ENCODE measurements at places on chromosomes 5 and 9. TPM values are rescaled to one million over a fixed set of nuclear protein-coding genes. Genes with fewer than 3 reads are reported as not detected.

Gene C9orf153
- 0.51 TPM for total RNA-seq

DNA sequence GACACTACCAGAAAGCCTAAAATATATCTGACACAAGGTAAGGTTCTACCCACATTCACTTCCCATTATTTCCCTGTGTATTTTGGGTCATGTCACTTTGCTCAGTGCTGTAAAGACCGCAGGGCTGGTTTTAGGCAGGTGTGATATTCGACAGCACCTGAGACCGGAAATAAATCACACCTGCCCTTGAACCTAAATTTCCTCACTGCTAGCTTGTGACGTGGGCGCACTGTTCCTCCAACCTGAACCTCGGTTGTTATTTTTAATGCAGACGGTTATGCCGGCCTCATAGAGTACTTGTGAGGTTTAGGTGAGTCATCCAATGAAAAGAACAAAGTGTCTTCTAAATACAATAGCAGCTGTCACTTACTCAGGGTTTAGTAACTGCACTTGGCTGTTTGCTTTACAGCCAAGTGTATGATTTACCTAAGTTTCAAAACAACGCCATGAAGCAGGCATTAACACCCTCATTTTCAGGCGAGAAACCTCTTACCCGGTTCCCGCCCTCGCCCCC, 20.7 kb upstream of the ZNF782 start:
- DNase-seq: peak; percentile 32

Gene PRDM9
- total RNA-seq: not detected

DNA sequence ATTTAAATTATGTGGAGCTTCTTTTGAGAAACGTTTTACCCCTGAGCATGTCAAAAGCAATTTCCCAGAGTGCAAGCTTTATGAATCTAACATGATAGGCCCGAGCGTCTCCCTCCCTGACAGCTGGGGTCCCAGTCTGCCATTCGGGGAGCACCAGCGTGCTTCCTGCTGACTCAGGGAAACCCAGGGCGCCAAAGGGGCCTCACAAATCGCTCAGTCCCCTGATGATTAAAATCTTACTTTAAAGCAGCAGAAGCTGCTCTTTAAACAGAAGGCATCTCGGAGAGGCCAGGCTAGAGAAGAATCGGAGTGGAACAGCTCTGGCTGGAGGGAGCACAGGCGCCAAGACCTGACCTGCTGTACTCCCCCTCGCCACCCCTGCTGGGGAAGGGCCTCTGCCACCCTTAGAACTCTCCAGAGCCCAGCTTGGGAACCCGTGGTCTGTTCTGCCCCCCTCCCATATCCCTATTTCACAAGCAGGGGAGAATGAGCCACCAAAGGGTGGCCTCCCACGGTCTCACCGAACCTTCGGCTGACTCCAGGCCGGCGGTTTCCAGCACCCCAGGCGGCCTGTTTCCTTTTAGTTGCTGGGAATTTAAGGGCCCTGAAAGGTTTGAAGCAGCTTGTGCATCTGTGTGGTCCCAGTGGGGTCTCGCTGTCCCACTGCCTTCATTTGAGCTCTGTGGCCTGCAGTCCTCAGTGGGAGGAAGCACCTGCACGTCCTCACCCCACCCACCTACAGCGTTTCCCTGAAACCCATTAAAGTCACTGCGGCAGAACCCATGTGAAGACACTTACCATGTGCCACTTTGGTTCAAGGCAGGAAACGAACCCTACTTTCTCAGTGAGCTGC, 147.6 kb downstream of the COL23A1 start:
- DNase-seq: no peak

DNA sequence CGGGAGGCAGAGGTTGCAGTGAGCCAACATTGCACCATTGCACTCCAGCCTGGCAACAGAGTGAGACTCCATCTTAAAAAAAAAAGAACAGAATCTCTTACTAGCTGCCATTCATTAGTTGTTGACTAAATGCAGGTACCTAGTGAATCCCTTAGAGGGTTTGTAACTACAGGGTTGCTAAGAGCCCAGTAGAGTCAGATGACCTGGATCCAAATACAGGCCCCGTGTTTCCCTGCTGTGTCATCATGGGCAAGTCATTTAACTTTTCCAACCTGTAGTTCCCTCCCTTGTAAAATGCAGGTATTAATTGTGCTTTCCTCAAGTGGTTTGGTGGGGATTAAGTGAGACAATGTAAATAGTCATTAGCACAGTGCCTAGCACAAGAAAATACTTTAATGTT, 32.8 kb downstream of the PLAC8L1 start:
- no peak for DNase-seq

Gene C5orf58
- not detected for total RNA-seq

- no peak for DNase-seq
Observed at GRCh38 chr9:135971111-135971766, 10.1 kb upstream of the UBAC1 start.

Gene FBP1
- total RNA-seq: not detected

- DNase-seq: no peak
Observed at GRCh38 chr5:17838469-17838868, 204.2 kb downstream of the TAF11L14 start.

DNA sequence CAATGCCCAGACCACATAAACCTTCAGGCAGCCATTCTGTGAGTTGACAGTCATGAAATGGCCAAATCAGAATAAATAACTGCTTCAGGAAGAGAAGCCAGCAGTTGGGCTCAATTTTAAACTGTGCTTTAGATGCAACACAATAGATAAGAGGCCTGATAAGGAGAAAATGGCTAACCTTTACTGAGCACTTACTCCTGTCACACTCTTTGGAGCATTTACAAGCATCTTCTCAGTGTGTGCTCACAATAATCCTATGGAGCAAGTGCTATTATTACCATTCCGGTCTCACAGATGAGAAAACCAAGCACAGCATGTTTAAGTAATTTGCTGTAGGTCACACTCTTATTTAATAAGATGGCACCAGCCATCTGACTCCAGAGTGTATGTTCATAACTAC, 11.5 kb upstream of the SH3RF2 start:
- no peak for DNase-seq

- no peak for DNase-seq
Observed at GRCh38 chr5:455806-456205, 12.8 kb downstream of the EXOC3 start.

DNA sequence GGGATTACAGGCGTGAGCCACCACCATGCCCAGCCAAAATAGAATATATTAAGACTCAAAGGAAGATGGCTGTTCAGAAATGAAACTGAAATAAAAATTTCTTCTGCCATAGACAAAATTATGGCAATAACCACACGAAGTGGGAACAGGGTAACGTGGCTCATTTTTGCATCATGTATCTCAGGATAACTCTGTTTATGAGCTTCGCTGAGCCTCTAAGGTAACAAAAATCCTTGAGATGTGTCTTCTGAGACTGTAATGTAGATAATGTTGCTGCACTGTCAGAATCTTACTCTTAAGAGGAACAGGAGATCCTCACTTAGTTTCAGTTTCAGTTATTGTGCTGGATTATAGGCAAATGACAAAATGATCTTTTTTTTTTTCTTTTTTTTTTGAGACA, 153.8 kb downstream of the GOLPH3 start:
- DNase-seq: no peak

DNA sequence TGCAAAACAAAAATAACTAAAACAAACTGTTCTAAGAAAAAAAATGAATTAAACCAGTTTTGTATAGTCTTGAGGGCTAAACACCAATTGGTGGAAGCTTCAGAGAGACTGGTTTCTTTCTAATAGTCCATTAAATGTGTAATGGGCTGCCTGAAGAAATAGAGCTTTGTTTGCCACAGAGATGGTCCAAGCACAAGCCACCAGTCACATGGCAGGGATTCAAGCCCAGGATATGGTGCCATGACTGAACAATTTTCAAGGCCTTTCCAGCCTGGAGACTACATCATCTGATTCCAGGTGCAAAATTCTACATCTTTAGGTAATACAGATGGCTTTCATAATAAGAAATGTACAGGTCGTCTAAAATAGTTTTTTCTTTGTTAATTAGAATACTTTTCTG, 355.3 kb downstream of the NR2F1-AS1 start:
- DNase-seq: no peak

GRCh38 chr9:9299134-9299533, 1313.7 kb downstream of the PTPRD start:
- no peak for DNase-seq

Gene ITGA1
- 12.6 TPM for total RNA-seq

DNA sequence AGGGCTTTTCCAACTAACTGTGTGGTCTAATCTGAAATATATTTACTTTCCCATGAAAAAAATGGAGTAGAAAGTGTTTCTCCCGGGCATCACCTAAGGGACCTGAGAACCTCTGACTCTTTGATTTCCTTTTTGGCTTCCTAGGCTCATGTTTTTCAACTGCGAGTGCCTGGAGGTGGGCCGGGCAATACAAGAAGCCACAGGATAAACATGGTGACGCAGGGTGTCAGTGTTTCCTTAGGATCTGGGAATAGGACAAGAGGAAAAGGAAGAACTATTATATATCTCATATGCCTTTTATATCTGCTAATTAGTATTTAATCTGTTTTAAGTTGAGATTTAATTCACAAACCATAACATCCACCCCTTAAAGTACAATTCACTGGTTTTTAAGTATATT, 11.4 kb upstream of the LECT2 start:
- DNase-seq: no peak

Gene IL13
- total RNA-seq: not detected

GRCh38 chr5:54516051-54516655, 1.4 kb upstream of the SNX18 start:
- peak; percentile 61 for DNase-seq

DNA sequence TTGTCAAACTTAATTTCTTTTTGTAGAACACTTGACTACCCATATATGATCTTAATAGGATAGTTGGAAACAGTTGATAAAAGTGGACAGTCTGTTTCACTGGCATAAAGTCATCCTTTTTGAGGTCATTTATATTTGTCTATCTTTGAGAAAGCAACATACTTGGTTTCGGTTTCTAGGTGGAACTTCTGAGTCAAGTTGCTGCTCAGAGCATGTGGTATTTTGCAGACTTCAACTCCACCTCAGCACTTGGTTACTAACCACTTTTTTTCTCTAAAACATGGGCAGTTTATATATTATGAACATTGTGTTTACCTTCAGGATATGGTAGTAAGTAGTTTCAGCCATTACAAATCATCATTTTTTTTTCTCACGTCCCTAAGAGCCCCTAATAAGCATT, 1749.0 kb upstream of the C9orf72 start:
- DNase-seq: no peak

- DNase-seq: no peak
Observed at GRCh38 chr5:174852143-174852542, 127.8 kb downstream of the MSX2 start.

Gene CACNA1B
- total RNA-seq: 0.17 TPM

GRCh38 chr5:115377468-115378217, 81.2 kb upstream of the CCDC112 start:
- DNase-seq: peak; percentile 93

- DNase-seq: peak; percentile 76
Observed at GRCh38 chr9:27414220-27414761, 109.8 kb upstream of the IFNK start.

DNA sequence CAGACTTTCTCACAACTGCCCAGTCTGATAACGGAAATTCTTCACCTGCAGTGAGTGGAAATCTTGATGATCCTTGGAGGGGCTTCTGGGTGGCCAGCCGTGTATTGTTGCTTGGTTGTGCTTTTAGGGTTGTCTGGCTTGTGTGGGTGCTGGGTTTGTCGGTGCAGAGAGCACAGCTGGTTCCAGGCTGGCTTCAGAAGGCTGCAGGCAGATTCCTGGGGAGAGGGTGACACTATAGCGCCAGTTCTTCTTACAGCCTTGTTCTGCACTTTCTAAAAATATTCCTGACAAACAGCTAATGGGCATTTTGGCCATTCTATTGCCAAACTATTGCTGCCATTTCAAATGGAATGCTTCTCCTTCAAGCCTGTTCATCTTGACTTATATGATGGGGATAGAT, 99.3 kb downstream of the PDZD2 start:
- DNase-seq: no peak

Gene FOXD4L4
- total RNA-seq: 0.26 TPM

Gene PCDHB2
- total RNA-seq: 4.6 TPM

DNA sequence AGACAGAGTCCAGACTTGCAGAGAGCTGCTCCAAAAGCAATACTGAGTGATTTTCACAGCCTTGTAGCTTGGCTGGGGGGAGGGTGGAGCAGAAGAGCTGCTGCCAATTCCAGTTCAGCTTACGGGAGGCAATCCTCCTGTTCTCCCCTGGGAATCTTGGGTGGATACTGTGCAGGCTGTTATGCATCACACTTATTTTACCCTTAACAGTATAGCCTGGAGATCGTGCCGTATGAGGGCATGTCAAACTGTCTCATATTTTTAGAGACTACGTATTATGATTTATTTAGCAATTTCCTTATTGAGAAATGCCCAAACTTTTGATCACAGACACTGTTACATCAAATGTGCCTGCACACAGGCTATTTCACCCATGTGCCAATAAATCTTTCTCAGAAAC, 85.2 kb downstream of the BASP1 start:
- DNase-seq: no peak

Gene FAM221B
- not detected for total RNA-seq

GRCh38 chr9:7785813-7786212, 13.8 kb downstream of the DMAC1 start:
- no peak for DNase-seq

DNA sequence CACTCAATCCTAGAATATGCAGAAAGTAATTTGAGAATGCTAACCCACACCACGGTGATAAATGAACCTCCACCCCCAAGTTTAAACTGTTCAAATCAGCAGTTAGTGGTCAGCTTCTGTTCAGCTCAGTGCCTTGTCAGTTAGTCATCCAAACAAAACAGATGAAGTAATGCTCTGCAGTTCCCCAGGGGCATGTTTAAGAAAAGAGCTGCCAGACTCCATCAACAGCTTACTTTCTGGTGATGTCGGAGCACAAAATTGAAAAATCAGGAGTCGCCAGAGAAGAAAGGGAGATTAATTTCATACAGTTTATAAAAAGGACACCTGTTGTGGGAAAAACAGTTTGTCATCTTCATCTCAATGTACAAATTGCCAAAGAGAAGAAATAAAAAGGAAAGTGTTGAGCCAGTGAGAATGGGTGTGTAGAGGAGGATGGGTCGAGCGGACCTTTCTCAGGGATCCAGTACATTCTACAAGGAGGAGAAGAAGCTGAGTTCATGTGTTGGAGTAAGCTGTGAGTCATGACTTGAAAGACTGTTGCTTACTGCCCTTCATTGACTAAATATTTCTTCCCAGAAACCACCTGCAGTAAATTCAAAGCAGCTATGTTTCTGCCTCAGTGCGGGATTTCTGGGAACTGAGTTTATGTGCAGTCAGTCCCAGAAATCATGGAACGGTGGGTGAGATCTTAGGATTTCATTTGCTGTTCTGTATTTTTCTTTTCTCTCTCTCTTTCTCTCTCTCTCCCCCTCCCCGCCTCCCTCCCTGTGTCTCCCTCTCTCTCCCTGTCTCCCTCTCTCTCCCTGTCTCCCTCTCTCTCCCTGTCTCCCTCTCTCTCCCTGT, 13.7 kb downstream of the TRIO start:
- peak; percentile 99 for DNase-seq

DNA sequence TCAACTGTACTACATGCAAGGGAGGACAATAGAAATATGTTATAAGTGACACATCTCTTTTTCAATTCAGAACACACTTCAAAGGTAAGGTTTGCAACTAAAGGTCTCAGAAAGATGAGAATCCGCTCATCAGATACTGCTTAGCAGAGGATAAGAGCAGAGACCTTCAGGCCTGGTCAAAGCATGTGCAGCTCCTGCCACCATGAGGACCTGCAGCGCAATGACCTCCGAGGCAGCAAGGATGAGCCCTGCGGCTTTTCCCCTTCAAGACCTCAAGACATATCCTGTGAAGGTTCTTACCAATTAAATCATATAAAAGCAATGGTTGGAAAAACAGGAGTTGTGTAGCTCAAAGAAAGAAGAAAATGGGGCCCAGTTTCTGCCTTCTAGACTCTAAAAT, 135.8 kb downstream of the TRIM36 start:
- DNase-seq: no peak
